ENCODE measurements at places on chromosomes 7 and 10.
A peak's percentile ranks its signal among the peaks of the same experiment; 100 is the strongest.

GRCh38 chr10:47412869-47413268 is 28.8 kb upstream of the ZNF488 start:
- no peak for DNase-seq

DNA sequence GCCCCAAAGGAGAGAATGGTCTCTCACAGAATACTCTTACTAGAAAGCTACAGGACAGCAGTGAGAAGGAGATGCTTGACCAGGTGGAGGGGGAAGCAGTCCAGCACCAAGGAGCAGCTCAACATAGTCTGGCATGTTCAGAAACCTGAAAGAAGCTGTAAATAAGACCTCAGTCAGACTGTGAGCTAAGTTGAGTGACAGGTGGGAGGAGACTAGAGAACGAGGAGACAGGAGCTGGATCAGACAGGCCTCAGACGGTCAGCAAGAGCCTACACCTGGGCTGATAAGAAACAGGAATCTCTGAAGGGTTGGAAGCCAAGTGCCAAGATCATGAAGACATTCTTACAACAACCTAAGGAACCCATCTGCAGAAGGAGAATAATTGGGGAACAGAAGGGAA is 54.5 kb downstream of the ELMO1 start:
- DNase-seq = no peak

DNA sequence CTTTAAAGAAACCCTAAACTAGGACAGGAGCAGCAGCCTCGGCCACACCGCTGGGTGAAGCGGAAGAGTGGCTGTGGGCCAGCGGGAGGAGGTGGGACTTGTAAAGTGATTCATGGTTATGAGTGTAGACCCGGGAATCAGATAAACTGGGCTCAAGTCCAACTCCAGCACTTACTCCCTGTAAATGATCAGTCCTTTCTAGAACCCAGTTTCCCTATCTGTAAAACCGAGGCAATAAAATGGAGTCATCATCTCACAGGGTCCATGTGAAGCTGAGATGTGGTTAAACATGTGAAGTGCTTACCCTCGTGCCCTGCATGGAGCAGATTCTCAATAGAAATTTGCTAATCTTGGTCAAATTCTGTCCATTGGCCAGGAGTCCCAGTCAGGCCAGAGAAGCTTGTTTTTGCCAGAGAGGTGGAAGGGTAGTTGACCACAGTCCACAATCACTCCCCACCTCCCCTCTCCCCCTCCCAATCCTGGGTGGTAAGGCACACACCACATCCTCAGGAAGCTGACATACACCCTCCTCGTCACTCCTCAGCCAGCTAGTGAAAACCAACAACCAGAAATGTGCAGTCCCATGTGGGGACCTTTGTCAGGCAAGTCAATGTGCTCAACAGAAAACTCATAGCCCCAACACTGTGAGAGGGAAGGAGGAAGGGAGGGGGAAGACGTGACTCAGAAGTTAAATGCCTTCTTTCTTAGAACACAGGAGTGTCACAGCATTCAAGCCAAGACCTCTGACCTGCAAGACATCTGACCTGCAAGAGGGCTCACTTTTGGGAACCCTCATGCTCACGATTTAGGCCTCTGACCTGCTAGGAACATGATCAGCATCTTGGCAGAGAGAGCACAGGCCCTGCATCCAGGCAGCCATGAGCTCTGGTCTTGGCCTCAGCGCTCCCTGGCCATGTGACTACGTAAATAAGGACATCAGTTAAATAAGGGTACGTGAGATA is 145.1 kb downstream of the PLXNA4 start:
- peak; percentile 70 for DNase-seq

DNA sequence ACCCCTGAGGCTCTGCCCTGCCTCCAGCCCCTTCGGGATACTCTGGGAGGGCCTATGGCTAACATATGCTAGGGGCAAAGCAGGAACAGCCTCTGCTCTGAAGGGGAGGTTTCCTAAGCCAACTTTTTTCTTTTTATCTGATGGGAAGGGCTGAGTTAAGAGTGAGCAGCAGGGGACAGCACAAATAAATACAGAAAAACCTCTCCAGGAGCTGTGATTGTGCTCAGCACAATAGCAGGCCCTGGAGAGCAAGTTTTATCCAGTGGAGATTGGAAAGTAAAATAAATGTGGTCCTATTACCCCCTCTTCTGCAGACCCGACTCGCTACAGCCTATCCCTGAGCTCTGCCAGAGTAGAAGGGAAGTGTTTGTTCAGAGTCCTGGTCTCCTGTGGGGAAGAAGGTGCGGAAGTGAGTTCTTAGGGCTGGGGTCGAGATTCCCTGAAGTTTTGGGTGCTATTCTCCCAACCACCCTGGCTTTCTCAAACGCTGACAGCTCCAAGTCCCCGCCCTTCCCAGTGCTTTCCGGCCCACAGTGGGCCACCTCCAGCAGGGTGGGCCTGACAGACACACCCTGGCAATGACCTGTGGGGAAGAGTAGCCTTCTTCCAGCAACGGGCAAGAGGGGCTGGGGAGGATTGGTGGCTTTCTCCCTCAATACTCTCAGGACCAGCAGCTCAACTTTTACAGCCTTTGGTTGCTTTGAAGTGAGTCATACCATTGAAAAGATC is 23.0 kb upstream of the AFAP1L2 start:
- no peak for DNase-seq

- no peak for DNase-seq
Measured at GRCh38 chr7:69412331-69413146, 185.7 kb upstream of the AUTS2 start.

DNA sequence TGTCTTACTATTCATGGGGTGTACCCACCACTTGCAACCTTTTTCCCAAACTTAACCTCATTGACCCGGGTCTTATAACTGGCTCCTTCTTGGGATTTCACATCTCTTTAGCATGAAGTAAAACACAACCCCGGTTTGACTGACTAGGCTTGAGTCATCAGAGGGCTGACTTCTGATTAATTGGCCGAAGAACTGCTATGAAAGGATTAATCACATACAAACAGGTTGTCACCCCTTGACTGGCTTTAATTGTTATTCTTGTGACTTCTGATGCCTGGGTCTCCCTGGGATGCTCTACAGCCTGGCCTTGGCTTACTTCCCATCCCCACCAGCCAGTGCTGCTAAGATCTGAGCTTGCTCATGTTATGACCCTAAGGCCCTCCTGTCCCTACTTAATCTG is 8.8 kb upstream of the CRPPA start:
- no peak for DNase-seq

Measured in NCI-H2029 (cell line).